Mucosa of gallbladder (tissue), 1 donor: ENCODE measurements at places on chromosomes 13 and 19.

- no peak for DNase-seq
These were observed 21.5 kb upstream of the FXYD3 start for GRCh38 chr19:35093941-35094647.

DNA sequence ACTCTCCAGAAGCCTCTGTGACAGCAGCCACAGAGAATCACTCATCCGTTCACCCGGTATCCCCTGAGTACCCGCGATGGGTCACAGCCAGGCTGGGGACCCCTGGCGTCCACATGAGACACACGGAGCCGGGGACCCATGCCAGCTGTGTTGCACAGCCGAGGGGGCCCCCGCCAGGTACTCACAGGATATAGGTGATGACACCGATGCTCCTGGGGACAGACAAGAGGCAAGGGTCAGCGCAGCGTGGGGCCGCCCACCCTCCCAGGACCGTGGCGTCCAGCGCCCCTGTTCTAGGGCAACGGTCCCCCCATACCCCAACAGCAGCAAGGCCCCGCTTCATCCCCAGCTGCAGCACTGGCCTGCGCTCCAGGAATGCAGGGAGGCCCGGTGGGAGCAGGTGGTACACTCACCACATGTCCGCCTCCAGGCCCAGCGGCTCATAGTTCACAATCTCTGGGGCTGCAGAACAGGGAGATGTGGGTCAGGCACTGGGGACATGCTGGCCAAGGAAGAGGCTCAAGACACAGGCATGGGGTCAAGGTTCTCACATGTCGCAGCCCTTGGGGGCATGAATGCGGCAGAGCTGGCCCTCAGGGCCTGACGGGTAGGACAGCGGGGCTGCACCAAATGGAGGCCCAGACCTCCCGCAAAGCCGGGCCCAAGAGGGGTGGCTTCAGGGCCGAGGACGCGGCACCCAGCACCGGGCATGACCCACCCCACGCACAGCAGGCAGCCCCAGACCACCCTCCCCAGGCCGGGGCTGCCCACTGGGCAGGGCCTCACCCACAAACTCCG is 7.2 kb downstream of the DAPK3 start:
- DNase-seq = no peak

GRCh38 chr19:10636304-10636972 is 11.1 kb downstream of the SLC44A2 start:
- DNase-seq = no peak

DNA sequence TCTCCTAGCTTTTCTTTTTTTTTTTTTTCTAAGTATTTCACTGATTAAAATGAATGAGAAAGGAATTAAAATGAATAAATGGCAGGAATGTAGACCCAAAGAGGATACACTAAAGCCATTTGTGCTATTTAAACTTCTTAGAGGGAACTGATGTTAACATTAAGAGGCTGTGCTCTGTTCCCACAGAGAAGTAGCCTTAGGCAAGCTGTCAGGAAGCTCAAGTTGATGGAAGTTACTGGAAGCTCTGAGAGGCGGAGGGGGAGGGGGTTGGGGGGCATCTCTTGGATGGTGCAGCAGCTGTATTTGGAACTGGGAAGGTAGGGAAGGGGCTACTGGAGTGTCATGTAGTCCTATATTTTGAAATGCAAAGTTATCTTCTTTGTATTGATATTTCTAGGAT is 168.2 kb downstream of the DNAJC15 start:
- DNase-seq = no peak

- DNase-seq = no peak
These were observed 85.0 kb downstream of the TSHZ3 start for GRCh38 chr19:31264041-31264778.

- DNase-seq = no peak
These were observed 412.1 kb downstream of the KLF12 start for GRCh38 chr13:73722120-73722519.

GRCh38 chr13:82501834-82502233 is 1380.4 kb downstream of the SLITRK1 start:
- DNase-seq = no peak

DNA sequence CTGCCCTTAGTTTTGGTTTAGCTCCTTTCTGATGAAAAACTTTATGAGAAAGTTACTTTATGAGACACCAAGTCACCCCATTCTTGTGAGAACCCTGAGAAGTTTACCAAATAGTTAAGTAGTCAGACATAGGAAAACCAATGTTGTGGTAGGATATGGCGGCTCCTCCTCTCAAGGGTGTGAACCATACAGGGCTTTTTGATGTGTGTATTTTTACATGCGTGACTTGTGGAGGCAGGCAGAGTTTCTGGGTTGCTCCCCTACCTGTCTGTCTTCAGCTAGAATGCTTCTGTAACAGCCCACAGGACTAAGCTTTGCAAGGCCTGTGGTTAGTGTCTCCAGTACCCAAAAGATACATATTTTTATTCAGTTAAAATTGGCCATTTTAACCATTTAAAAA is 18.3 kb downstream of the UBAC2 start:
- no peak for DNase-seq

DNA sequence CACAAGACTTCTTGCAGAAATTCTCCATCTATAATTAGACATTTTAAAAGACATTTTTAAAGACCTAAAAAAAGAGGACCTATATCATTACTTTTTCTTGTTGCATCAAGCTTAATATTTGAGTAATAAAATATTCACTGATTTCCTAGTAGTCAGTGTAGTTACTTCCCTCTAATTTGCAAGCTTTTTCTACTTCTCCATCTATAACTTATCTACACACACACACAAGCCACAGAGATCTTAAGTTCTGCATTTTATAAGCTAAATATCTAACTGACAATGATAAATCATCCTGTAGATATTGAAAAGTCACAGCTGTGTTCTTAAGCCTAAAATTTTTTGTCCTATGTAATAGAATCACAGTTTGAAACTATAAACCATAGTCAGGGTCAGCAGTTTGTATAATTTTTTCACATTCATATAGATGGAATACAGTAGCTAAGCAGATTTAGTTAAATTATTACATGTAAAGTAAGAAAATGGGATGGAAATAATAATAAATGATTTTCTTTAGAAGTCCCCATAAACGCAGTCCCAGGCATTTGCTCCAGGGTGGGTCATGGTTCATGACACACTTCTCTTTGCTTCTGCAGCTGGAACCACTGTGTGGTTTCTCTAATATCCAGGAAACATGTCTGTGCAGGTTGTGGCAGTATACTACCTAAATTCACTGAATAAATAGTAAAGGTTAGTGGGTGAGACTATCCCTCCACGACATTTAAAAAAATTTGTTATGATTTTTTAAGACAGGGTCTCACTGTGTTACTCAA is 60.2 kb downstream of the ESD start:
- DNase-seq = no peak

- DNase-seq = no peak
These were observed 7.7 kb upstream of the PTOV1 start for GRCh38 chr19:49843265-49843664.

DNA sequence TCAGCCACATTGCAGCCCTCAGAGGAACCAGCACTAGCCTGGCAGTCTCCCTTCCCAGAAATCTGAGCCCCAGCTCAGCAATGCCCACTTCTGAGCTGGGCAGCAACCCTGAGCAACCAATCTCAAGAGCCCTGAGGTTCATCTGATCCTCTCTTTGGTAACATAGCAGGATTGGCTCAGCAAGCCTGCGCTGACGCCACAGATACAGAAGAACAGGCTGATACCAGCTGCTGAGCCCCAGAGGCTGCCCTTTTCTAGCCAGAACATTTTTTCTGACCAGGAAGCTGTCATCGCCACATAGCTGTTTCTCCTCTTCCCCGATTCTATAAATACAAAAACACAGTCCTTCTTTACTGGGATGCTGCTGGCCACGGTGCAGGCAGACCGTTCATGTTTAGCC is 59.8 kb downstream of the TRPM4 start:
- DNase-seq = no peak

- peak; percentile 25 for DNase-seq
These were observed 243.5 kb downstream of the RGCC start for GRCh38 chr13:41700790-41701310.

- DNase-seq = no peak
These were observed 72.4 kb downstream of the STK24 start for GRCh38 chr13:98504371-98504963.

- no peak for DNase-seq
These were observed 15.1 kb upstream of the ZNF536 start for GRCh38 chr19:30356951-30357579.

GRCh38 chr13:40519637-40520036 is 146.8 kb downstream of the FOXO1 start:
- no peak for DNase-seq

- DNase-seq = no peak
These were observed 32.6 kb upstream of the SLC46A3 start for GRCh38 chr13:28751175-28751960.

- DNase-seq = no peak
These were observed 456.0 kb downstream of the TBC1D4 start for GRCh38 chr13:75025956-75026355.

- DNase-seq = no peak
These were observed 13.1 kb downstream of the ZNF14 start for GRCh38 chr19:19719798-19720197.

GRCh38 chr13:51286135-51287002 is 53.1 kb upstream of the SERPINE3 start:
- peak; percentile 81 for DNase-seq

- DNase-seq = no peak
These were observed 1.5 kb downstream of the PDS5B start for GRCh38 chr13:32587811-32588170.

DNA sequence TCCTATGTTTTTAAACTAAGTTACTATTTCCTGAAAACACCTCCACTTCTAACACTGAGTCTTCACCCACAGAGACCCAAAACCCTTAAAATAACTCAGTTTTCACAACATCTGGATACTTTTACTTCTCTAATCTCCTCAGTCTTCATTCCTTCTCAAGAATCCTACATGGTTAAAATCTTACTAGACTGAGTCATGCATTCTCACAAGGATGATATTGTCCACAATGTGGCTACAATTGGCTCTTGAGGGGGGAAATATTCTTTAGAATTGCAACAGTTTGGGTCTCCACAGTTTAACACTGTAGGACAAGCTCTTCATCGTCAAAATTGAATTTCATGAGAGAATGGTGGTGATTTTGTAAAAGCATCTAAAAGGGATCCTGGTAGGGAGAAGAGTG is 397.1 kb downstream of the SLITRK5 start:
- no peak for DNase-seq

DNA sequence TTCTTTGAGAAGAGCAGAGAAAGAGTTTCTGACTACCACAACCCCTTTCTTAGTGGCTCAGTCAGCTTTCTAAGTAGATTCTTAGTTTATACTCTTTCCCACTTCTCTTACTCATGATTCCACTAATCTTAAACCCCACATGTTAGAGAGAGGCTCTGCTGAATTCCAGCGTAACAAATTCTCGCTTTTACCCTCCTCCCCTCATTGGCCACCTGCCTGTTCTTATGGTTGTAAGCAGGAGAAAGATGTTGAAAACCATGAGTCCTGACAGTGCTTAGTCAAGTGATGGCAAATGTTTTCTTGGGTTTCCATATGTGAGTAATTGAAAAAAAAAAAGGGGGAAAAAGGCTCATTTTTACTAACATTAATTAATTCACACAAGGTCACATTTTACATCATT is 125.9 kb downstream of the ZDHHC20 start:
- DNase-seq = no peak

GRCh38 chr13:47291107-47291656 is 394.3 kb upstream of the HTR2A start:
- no peak for DNase-seq

DNA sequence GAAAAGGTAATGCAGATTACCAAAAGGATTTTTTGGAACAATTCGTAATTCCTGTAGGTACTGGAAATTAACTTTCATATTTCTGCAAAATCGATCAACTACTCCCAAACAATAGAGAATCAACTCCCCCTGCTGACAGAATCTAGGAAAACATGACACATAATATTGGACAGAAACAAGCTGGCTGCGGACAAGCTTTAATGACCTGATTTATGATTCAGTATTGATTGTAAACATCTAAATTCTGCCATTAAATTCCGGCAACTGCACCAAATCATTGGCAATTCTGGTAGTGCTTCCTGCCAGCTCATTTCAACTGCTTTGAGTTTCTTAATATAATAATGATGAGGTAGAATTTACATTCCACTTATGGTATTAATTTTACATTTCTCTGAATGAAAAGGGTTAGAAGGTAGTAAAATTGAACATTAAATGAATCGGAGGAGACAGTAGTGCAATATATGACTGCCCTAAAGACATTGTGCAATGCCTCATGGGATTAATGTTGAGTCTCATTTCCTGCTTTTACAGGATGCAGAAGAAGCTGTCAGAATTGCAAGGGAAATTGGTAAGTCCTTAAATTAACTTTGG is 146.5 kb downstream of the PCCA start:
- peak; percentile 26 for DNase-seq

DNA sequence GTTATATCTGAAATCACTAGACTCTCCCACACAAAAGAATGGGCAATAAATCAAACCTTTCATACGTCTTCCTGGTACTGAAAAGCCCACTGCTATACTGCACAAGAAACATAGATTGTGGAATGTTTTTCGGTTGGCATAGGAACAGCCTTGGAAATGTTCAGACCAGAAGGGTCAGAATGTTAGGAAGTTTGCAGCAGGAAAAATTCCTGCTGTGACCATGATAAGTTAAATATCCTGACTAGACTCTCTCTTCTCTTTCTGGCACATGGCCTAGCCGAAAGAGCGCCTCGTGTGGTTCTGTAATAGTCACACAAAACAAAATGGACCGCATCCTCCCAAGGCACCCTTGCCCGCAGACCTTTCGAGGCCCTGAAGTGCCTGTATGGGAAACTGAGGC is 427.2 kb downstream of the COG6 start:
- no peak for DNase-seq

- peak; percentile 68 for DNase-seq
These were observed 8.4 kb downstream of the PEAK3 start for GRCh38 chr19:2273356-2274184.

DNA sequence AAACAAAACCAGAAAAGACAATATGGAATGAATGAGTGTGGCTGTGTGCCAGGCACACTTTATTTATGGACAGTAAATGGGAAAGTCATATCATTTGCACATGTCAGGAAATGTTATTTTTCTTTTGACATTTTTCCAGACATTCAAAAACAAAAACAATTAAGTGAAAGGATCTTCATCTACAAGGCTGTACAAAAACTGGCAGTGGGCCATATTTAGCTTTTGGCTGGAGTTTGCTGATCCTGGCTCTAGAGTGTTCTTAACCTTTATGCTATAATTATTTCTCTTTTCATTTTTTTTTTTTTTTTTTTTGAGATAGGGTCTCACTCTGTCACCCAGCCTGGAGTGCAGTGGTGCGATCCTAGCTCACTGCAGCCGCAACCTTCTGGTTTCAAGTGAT is 6.5 kb upstream of the TNFSF9 start:
- DNase-seq = no peak

GRCh38 chr13:77456271-77456670 is 79.2 kb upstream of the SCEL start:
- no peak for DNase-seq

- no peak for DNase-seq
These were observed at the start of gene MTUS2 for GRCh38 chr13:28820099-28821051. Gene MTUS2 (plus strand): TSS chr13:28820339.

GRCh38 chr13:40878321-40878720 is 88.9 kb downstream of the SLC25A15 start:
- no peak for DNase-seq

GRCh38 chr13:45138282-45138681 is 18.0 kb downstream of the GTF2F2 start:
- DNase-seq = no peak
